ENCODE measurements at places on chromosomes 6 and 20.

DNA sequence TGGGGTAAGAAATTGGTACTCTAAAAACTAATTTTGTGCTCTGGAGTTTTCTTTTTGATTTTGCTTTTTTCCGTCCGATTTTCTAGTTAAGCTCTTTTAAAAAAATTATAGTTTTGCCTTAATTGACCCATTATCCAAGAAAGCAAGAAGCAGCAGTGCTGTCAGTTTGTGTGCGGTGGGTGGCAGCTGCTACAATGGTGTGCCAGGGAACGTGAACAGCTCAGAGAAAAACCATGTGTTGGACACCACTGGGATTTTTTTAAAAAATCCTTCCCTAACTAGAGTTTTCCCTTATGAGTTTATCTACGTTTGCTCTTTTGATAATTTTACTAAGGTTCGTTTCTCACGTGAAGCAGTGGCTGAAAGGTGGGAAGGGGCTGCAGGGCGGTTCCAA is 8.0 kb downstream of the MAP3K5 start:
- no peak for DNase-seq

DNA sequence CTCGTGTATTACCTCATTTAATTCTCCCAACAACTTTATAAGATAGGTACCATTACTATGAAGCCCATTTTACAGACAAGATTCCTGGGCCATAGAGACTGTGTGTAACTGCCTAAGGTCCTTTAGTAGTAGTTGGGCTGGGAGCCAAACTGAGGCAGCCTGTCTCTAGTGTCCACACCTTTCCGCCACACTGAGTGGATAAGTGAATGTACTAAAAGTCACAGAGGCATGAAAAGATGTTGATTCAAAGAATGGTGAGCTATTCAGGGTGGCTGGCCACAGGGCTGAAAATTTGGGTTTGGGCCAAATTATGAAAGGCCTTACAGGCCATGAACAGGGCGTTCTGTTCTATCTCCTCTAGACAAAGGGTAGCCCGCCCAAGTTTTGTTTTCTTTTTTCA is 11.0 kb downstream of the CD24 start:
- DNase-seq: no peak

GRCh38 chr6:6751619-6752023 is 163.1 kb downstream of the LY86 start:
- DNase-seq: no peak

DNA sequence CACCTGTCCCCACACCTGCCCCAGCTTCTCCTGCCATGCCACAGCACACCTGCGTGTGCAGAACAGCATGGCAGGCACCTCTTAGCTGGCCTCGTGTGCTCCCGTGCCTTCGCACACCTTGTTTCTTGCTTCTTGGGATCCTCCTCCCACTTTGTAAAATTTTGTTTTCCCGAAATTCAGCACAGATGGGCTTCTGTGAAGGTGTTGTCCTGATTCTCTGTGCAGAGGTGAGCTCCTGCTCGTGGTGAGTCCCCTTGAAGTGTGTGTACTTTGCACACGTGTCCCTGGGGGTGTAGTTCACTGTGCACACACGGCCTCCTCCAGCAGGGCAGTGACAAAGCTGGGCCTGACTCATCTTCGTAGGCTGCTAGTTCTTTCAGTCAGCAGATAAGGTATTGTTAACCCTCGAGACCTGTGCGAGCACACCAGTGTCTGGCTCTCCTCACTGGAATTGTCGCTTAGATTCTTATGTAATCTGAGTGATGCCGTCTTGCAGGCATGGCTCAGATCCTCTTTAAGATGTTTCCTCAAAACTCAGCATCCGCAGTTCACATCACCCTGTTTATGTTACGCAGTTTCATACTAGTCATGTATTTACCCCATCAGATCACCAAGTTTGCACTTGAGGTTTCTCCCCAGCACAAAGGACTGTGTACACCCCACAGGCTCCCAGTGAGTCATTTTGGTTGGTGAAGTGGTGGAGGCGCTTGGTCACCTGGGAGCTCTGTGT is 77.7 kb downstream of the CDYL start:
- DNase-seq: no peak

GRCh38 chr6:126947070-126947469 is 171.4 kb upstream of the RSPO3 start:
- DNase-seq: no peak

GRCh38 chr20:12762725-12763124 is 246.0 kb upstream of the SPTLC3 start:
- no peak for DNase-seq

DNA sequence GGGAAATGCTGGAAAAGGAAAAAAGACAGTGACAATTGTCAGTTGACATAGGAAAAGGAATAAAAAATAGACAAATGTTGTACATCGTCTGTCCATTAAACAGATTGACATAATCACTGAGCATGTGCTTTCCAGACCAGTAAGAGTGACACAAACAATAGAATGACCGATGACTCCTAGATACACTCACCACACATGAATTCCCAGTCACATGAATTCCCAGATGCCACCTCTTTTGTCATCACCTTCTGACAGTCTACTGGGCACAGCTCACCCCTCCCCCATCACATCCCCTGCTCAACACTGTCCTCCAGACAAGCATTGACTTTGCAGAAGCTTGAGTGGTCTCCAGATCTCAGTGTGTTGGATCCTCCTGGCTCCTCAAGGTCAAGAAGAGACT is 25.9 kb downstream of the POM121L2 start:
- no peak for DNase-seq

- no peak for DNase-seq
These were observed 15.5 kb upstream of the NPEPL1 start for GRCh38 chr20:58677079-58677604.

DNA sequence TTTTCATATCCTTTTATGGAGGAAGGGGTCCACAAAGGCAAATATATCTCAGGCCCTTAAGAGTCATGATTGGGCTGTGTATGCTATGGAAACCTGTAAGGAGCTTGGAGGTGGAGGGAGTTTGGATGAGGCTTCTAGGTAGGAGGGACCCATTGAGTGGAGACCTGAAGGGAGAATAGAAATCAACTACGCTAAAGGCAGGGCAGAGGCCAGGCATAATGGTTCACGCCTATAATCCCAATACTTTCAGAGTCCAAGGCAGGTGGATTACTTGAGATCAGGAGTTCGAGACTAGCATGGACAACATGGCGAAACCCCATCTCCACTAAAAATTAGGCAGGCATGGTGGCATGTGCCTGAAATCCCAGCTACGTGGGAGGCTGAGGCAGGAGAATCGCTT is 34.4 kb upstream of the ZNF217 start:
- no peak for DNase-seq

DNA sequence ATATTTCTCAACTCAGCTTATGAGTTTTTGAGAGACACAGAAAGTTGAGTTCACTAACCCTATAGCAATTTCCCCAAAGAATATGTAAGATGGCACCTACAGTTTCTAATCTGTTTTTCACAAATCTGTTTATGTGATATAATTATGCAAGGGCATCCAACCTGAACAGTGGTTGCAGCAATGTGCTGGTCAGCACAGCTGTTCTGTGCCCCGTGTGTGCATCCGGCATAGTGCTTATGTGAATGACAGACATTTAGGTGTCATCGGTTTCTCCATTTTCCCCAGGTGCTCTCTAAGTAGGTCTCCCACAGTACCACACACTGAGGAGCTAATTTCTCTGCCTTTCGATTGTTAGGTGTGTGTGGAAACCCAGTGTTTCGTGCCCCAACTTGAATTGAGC is 7.7 kb upstream of the BACH2 start:
- DNase-seq: no peak

DNA sequence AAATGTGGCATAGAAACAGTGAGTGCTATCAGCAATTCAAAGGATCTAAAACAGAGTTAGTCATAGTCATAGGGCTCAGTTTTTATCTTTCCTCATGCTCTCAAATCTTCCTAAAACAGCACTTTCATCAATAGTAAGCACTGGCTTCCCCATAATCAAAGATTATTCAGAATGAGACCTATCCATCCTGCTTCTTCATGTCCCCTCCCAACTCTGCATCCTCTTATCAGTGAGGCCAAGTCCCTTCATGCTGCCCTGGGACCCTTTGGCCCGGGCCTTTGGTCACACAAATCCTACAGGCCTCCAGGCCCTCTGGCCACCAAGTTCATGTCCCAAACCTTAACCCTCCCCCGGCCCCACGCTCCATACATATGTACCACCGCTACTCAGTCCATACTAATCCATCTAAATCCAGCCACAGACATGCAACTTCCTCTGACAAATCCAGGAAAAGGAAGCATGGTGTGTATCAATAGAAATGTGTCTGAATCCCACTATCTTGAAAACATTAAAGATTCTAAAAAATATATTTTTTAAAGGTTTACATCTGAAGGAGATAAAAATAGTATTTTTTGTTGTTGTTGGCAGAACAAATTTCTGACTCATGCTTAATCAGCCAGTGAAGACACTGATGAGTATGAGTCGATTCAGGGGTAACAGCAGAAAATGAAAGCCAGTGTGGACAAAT is 143.5 kb downstream of the PDE7B start:
- DNase-seq: no peak

DNA sequence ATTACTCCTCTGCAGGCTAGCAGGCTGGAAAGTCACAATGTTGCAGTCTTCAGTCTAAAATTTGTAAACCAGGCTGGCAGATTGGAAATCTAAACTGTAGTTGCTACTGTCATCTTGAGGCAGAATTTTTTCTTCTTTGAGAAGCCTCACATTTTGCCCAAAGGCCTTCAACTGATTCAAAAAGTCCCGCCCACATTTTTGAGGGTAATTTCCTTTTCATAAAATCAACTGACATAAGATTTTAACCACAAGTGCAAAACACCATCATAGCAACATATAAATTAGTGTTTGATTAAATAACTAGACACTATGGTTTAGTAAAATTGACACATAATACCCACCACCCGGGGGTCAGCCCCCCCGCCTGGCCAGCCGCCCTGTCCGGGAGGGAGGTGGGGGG is 28.4 kb downstream of the HLA-C start:
- DNase-seq: no peak

- DNase-seq: no peak
These were observed 54.5 kb upstream of the IPCEF1 start for GRCh38 chr6:154411076-154411475.

DNA sequence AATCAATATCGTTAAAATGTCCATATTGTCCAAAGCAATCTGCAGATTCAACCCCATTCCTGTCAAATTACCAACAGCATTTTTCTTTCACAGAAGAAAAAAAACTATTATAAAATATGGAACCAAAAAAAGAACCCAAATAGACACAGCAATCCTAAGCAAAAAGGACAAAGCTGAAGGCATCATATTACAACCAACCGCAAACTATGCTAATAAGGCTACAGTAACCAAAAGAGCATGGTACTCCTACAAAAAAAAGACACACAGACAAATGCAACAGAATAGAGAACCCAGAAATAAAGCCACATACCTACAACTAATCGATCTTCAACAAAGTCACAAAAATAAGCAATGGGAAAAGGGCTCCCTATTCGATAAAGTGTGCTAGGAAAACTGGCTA is 49.2 kb downstream of the RNGTT start:
- no peak for DNase-seq

DNA sequence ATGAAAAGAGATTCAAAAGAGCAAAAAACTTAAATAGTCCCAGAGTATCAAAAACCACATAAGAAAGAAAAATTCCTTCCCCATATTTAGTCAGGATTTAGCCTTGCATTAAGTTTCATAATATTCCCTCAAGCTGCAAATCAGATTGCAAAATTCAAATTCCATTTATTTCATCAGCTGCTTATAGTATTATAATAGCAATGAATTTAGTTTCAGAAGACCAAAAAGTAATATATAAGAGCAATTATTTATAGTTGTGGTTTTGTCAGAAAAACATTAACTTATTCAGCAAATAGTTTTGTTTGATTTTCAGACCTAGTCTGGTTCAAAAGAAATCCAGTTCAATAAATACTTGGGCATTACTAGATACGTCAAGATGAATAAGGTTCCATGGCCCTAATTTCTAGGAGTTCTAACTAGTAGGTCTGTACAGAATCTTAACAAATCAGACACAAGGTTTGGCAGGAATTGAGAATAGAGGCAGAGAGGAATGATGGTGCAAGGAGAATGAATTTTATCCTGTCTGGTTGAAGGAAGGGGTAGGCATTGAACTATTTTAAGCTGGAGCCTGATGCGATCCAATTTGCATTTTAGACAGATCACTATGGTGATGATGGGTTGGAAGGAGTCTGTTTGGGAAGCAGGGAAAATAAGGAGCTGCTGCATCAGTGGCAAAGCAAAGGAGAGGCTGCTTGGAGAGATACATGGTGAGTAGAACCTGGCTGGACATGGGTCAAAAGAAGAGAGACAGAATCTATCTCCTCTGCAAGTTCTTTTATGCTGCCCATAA is 163.9 kb upstream of the STXBP5 start:
- DNase-seq: no peak

DNA sequence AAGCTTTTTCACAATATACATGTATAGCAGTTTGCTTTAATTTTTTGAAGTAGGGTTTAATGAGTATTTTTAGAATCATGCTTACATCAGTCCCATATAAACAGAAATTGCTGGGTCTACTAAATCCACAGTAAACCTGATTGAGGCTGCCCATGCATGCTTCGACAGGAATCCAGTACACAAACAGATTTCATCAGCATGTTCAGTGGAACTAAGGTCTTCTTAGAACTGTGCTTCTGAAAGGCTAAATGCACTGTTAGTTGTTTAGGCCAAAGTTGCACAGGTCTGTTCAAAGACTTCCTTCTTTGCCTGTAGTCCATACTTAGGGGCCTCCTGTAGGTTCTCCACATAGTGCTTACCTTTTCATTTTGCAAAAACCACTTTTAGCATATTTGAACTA is 42.5 kb upstream of the THBS2 start:
- DNase-seq: no peak

DNA sequence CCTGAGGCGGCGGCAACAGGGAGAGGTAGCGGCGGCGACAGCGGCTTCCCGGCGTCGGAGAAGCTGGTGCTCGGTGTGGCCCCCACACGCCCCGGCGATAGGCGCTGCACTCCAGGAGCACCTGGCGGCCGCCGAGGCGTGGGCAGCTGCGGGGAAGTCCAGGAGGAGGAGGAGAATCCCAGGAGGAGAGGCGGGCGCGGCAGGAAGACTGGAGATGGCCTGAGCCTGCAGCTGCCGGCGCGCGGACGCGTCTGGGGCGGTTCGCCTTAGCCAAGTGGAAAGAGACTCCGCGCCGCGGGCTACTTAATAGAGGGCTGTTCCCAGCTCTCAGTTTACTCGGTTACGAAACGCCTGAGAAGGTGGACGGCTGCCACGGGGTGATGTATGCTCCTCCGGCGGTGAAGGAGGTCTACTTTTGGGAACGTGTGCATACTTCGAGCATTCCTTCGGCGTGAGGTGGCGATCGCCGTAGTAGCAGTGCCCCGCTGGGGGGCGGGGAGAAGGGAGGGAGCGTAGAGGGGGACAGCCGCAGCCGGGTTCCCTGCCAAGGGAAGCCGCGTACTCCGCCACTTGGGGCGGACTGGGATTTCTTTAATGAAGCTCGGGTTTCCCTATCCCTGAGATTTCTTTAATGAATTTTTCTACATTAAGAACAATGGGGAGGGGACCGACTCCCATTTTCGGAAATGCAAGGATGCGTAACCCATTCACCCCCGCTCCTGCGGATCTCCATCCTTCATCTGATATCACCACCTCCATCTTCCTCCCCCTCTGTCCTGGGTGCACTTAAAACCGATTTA is at the start of gene COL12A1:
Gene COL12A1 (minus strand): TSS at position 278 of the 800 bp plus-strand sequence. CDS start 3,261 bp downstream, outside the sequence.
- no peak for DNase-seq

GRCh38 chr6:108781419-108782100 is 66.7 kb upstream of the ARMC2 start:
- DNase-seq: no peak

GRCh38 chr6:158611541-158612370 is 32.8 kb downstream of the DYNLT1 start:
- DNase-seq: no peak

Data from stimulated activated CD4-positive, alpha-beta T cell treated with anti-CD3 and anti-CD28 coated beads, TNF-alpha, amount 100 ng/mL, for 1 hour (primary cell).